GM04503 (cell line): ENCODE measurements at places on chromosomes 16 and 17.

- no peak for DNase-seq
Observed at GRCh38 chr16:15846510-15846909, 10.3 kb downstream of the MYH11 start.

GRCh38 chr16:84937196-84938005 lies 73.9 kb downstream of the ZDHHC7 start:
- DNase-seq, result no peak

DNA sequence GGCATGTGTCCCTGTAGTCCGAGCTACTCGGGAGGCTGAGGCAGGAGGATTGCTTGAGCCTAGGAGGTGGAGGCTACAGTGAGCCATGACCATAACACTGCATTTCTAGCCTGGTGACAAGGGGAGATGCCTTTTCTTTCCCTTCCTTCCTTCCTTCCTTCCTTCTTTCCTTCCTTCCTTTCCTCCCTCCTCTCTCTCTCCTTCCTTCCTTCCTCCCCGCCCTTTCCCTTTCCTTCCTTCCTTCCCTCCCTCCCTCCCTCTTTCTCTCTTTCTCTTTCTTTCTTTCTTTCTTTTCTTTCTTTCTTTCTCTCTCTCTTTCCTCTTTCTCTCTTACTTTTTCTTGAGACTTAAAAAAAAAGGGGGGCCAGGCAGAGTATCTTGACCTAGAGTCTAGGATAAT lies 3.1 kb upstream of the CEP20 start:
- no peak for DNase-seq

DNA sequence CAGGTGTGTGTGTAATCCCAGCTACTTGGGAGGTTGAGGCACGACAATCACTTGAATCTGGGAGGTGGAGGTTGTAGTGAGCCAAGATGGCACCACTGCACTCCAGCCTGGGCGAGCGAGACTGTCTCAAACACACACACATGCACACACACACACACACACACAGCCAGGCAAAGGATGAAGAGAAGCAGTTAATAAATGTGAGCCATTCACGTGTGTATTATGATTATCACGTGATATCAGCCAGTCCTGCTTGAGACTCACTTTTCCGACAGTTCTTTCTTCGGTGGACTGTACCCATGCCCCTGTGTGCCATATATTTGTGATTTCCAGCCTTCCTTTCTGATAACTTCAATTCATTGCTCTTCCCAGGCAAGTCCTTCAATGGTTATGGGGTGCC lies 119.3 kb downstream of the PRKCB start:
- DNase-seq, result no peak

GRCh38 chr17:74250324-74250995 lies 23.6 kb upstream of the DNAI2 start:
- DNase-seq, result no peak

- no peak for DNase-seq
Observed at GRCh38 chr16:86362155-86362849, 148.0 kb upstream of the FOXF1 start.

DNA sequence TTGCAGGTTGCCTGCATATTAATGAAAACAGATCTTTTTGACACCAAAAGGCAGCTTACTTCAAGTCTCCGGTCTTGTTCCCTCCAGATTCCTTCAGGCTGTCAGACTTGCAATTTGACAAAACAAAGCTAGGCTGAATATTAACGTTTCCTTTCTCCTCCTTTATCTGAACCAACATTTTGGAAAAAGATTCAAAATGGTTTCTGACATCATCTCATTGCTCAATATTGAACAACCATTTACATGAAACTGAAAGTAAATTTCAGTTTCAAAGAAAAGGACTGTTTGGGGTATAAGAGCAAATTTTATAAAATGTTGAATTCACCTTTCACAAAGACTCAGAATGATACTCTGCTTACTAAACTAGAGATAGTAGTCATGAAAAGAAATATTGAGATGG lies 521.8 kb downstream of the KCNJ2 start:
- DNase-seq, result no peak
